ENCODE measurements at places on chromosomes 1 and 21.

GRCh38 chr1:235468004-235468403 is 36.2 kb downstream of the B3GALNT2 start:
- DNase-seq, result no peak

DNA sequence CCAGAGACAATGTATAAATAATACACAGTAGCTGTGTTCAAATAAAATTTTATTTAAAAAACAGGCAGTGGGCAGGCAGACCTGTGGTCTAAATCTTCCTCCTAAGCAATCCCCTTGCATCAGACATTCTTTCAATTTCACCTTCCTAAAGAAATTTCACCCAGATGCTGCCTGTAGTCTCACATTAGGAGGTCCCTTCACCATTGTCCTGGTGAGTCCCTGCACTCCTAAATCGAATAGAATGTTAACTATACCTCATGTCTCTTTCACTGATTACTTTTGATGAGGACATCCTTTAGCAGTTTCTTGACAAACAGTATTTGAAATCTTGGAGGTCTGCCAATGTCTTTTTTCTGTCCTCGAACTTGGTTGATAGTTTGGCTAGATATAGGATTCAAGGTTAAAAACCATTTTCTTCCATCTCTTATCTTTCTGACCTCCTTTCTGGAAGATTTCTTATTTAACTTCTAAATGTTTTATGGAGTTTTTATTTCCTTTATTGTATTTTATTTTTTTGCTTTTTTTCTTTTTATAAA is 77.5 kb downstream of the LPGAT1 start:
- DNase-seq, result no peak

DNA sequence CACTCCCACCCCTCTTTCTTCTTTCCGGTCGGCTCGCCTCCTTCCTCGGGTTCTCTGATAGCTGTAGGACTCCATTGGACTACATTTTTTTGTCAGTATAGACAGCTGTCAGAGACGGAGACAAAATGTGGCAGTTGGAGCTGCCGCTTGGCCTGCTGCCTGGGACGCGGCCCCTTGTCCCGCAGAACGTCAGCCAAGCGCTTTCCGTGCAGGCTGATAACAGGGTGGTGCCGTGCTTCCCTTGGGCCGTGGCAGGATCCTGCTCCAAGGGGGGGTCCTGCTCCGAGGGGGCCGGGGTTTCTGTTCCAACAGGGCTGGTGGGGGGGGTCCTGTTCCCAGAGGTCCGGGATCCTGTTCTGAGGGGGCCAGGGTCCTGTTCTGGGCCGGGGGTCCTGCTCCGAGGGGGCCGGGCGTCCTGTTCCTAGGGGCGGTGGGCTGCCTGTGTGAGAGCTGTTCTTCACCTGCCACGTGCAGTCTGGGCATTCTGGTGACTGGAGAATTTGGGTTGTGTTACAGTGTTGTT is 4.9 kb downstream of the SKI start:
- no peak for DNase-seq

DNA sequence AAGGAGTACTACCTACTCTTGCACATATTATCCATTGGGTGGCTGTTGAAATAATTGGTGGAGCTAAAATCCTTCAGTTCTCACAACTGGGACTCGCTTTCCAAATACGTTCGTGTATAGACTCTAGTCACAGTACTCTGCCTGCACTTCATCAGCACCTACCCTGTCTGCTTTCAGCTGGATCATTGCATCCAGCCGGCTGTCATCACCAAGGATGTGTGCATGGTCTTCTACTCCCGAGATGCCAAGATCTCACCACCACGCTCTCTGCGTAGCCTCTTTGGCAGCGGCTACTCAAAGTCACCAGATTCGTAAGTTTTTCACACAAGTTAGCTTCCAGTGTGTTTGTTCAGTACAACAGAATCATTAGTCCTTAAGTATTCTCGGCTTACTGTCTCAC is 37.3 kb upstream of the PGD start:
- no peak for DNase-seq

- no peak for DNase-seq
These were observed 56.2 kb upstream of the DPH5 start for GRCh38 chr1:101081496-101082488.

GRCh38 chr1:67759692-67760029 is 73.6 kb downstream of the GNG12 start:
- DNase-seq, result no peak

DNA sequence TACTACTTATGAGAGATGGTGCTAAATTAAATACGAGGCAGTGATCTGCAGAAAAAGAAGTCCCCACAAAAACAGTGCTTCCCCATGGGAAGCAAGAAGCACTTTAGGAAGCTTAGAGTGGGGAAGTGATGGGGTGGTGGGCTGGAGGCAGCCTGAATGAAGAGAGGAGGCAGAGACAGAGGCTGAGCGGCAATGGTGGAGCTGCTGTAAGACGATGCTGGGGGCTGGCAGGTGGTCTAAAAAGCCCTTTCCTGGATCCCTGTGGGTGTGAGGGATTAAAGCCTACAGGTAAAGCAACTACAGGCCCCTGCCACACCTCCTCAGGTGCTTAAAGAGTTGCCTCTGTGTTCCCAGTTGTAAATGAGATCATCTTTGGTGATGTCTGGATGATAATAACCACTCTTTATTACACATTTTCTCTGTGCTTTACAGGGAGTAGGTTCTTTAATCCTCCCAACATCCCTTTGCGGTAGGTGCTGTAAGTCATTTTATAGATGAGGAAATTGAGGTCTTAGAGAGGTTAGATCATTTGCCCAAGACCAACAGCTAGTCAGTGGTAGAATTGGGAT is 39.2 kb downstream of the CNN3 start:
- DNase-seq, result no peak

DNA sequence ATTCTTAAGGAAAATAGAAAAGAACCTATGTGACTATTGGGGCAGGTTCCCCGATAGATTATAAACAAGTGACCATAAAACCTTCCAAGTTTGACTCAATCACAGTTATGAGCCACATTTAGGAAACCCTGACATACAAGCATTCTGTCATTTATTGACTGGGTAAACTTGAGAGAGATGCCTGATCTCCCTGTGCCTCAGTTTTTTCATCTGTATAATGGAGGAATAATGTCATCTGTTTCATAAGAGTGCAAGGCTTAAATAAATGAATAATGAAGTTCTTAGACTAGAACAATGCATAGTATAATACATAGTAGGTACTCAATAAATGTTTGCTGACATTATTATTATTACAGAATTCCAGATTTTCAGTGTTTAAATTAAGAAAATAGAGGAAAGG is 18.9 kb upstream of the EEIG2 start:
- DNase-seq, result no peak

GRCh38 chr1:238672262-238672661 is 714.1 kb upstream of the CHRM3 start:
- no peak for DNase-seq

DNA sequence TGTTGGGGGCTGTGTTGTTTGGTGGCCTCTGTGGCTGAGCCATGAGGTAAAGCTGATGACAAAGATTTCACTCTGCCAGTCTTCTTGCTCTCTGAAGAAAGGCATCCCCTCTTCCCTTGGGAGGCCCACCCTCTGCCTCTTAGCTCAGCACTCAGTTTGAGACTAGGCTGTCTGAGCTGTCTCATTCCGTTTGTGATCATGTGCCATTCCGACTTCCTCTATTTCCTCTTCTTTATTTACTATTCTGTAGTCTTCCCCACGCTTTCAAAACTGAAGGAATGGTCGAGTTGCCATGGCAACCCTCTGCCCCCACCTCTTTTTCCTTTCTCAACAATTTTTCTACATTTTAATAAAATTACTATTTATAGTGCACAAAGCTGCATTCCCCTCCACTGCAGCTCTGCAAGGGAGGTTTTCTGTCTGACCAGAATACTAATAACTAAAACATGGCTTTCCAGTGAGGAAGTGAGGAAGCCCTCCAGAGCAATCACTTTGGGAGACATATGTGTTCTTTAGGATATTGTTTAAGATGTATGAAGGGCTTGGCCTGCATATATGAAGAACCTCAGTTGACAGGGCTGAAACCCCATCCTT is 30.8 kb downstream of the KCNA3 start:
- no peak for DNase-seq

DNA sequence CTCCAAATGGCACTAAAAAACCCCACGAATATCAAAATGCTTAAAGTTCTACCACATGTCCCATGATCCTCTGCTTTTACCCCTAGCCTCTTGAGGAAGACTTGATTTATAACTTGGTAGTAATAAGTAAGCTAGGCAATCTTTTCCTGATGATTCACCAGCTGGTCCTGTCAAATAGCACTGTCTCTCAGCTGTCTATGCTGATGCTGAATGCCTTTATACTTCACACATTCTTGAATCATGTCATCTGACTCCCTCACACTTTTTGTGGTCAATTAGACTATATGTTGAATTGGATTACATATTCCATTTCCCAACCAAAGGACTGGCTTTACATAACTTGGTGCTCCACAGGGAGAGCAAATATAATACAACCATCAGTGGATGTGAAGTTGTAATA is 16.6 kb downstream of the C21orf91 start:
- no peak for DNase-seq

GRCh38 chr1:180360333-180361075 is 130.4 kb downstream of the LHX4 start:
- no peak for DNase-seq

DNA sequence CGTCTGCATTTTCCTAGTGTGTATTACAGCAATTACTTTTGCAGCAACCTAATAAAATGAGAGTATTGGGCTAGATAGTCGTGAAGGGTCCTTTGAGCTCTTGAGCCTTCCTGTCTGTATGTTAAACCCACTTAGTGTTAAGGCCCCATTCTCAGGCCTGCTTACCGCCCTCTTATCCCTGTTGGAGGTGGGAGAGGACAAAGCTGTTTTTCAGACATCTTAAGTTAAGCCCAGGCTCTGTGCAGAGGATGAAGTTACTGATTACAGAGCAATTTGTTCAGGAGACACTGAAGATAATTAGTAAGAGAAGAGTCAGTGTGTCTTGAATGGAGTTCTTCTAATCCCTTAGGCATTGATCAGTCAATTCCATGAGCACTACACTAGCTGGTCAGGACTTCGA is 114.6 kb downstream of the UCK2 start:
- DNase-seq, result no peak

GRCh38 chr1:201020040-201020591 is 3.4 kb downstream of the KIF21B start:
- no peak for DNase-seq

- DNase-seq, result no peak
These were observed 19.8 kb downstream of the CACHD1 start for GRCh38 chr1:64489707-64490106.

DNA sequence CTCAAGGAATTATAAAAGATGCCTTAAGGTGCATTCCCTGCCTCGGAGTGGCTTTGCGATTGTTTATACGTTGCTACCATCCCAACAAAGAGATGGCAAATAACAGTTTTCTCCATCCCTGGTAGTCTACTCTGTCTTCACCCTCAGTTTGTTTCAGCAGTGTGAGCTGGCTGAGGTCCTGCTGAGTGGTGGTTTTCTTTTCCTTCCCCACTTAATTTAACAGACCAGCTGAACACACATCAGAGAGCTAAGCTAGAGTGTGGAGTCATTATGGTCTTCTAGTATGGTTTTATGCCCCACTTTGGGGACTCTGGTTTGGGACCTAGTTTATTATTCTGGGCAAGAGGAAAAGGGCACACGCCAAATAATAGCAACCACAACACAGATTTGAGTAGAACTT is 2.2 kb downstream of the PIGV start:
- DNase-seq, result no peak

GRCh38 chr1:113517346-113517745 is 127.0 kb downstream of the MAGI3 start:
- no peak for DNase-seq

GRCh38 chr1:56436912-56437417 is 142.4 kb downstream of the PLPP3 start:
- DNase-seq, result no peak

DNA sequence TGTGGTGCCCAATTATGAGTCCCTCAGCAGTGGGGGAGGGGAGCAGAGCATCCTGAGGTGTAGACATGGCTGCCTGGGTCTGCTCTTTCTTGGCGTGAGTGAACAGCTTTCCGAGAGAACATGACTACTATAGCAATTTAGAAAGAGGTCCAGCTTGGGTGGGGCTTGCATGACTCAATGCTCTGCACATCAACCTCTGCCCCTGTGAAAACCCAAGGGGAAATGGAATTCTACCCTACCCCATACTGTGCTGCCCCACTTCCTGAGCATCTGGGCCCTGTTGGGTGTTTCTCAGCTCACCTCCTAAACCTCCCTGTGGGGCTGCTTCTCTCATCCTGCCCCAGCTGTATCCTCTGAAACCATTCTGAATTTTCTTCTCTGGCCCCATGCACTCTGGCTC is 8.2 kb upstream of the AZIN2 start:
- no peak for DNase-seq

DNA sequence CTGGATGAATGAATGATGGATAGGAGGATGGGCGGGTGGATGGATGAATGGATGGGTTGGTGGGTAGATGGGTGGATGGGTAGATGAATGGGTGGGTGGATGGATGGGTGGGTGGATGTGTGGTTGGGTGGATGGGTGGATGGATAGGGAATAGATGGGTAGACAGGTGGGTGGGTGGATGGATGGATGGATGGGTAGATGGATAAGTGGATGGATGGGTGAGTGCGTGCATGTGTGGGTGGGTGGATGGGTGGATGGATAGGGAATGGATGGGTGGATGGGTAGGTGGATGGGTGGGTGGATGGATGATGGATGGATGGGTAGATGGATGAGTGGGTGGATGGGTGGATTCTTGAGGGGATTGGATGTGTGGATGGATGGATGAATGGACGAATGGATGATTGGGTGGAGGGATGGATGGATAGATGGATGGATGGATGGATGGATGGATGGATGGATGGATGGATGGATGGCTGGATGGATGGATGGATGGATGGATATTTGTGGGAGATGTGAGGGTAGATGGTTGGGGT is 68.7 kb downstream of the SDC3 start:
- no peak for DNase-seq

- DNase-seq, result no peak
These were observed 19.2 kb downstream of the PKP1 start for GRCh38 chr1:201302163-201303152.

DNA sequence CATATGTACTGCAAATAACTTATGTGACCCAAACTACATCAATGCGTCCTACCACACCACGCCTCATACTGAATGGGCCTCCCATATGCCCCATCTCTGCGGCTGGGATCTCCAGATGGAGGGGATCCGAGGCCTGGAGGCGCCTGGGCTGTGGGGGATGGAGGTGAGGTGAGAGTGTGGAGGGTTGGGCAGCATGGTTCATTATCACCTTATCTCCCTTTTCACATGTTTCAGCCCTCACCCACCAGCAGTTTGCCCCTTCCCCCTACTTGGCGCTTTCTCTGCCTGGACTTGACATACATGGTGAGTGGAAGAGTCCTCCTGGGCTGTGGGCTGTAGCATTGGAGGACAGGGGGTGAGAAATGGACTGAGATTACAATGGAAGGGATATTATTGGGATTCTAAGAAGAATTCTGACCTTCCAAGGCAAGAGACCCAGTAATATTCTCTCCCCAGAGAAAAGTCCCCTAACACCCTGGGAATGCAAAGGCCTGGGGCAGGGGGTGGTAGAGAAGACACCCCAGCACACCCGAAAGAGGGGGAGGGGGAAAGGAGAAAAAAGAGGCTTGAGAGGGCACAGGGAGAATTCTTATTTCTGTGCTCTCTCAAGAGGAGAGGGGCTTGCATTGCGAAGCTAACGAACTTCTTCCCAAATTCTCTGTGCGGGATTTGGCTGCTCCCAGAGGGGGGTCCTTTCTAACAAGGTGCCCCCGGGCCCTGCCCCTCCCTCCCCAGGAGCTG is 61.4 kb downstream of the MEF2D start:
- DNase-seq, result no peak

- DNase-seq, result no peak
These were observed 492.2 kb upstream of the PKN2 start for GRCh38 chr1:88191917-88192316.
